ENCODE measurements at places on chromosomes 1 and 21. TPM values are rescaled to one million over a fixed set of nuclear protein-coding genes. Genes with fewer than 3 reads are reported as not detected.

C1QC gene
- total RNA-seq: 368 TPM

DNA sequence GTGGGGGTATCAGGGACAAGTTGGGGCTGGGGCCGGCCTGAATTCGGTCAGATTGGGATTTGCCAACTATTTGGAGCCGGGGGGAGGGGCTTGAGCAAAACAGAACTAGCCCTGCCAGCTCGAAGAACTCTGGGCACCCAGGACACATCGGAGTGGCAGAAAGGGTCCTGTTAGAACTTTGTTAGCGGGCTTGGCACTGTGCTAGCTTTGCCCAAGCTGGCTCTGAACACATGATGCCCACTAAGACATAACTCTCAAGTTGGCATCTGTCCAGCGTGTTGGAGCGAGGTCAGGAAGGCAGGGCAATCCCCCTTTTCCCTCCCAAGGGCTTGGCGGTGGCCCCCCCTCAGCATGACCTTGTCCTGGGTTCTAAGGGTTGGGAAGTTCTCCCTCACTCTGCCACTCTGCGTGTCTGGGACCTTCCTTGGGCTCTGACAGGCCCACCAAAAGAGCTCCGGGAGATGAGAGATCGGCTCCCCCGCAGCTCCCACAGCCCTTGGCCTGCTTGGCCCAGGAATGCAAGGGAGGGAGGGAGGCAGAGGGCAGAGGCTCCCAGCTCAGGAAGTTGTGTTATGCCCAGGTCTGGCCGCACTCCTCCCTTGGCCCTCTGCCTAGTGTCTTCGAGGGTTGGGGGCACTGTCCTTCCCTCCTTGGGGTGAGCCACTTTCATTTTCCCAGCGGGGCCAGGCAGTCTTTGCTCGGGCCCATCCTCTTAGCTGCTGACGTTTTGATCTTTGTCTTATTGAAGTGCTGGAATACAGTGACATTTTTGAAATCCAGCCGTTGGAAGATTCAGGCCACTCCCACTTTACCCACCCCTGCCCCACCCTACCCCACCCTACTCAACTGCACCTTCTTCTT is 1.2 kb downstream of the LMNA start:
- peak overlapping the region; percentile 98 for H3K27ac ChIP-seq
- H3K27me3 ChIP-seq: no peaks in the 10 kb centered on the region
- H3K4me3 ChIP-seq: peak overlapping the region; percentile 82
- peaks cover 55% of the 10 kb centered on the region for H3K4me1 ChIP-seq
- peaks cover 9% of the 10 kb centered on the region for H3K36me3 ChIP-seq
- DNase-seq: peak; percentile 57

CCT3 gene
- total RNA-seq: 102 TPM

RNU1-1 gene
- total RNA-seq: 4,080 TPM

DNA sequence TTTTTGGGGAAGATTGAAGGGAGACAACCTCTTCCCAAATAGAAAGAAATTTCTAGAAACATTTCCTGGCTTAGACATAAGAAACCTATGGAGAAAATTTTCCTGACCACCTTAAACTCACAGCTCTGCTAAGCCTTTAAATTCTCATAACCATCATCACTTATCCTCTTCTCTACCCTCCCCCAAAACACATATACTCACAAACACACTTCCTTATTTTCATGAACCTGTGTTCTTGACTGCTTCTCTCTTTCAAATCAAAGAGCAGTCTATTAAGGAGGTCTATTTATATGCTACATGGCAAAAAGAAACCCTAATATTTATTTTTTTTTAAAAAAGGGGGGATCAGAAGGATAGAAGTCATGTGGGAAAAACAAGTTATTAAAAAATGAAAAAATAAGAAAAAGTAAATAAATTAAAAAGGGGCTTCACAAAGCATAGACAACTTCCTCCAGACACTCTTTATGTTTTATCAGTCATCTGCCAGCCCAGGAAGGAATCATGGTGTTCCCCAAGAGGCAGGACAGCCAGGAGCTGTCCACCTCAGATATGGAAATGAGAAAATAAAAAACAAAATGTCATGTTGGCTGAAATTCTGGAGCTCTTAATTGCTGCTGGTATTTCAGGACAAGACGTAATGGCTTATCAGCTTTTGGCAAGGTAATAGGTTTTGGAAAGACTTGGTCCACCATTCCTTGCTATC is 12.8 kb upstream of the RGS2 start:
- DNase-seq: no peak
- no peaks in the 10 kb centered on the region for H3K27me3 ChIP-seq
- no peaks in the 10 kb centered on the region for H3K4me1 ChIP-seq
- no peaks in the 10 kb centered on the region for H3K36me3 ChIP-seq
- H3K4me3 ChIP-seq: no peak overlapping the region

SLC30A10 gene
- total RNA-seq: not detected

- H3K27me3 ChIP-seq: no peaks in the 10 kb centered on the region
- no peak overlapping the region for H3K4me3 ChIP-seq
- H3K27ac ChIP-seq: peak overlapping the region; percentile 73
- no peaks in the 10 kb centered on the region for H3K36me3 ChIP-seq
- peaks cover 17% of the 10 kb centered on the region for H3K4me1 ChIP-seq
- no peak for DNase-seq
Measured at GRCh38 chr1:168920456-168921094, 185.9 kb upstream of the ATP1B1 start.

DNA sequence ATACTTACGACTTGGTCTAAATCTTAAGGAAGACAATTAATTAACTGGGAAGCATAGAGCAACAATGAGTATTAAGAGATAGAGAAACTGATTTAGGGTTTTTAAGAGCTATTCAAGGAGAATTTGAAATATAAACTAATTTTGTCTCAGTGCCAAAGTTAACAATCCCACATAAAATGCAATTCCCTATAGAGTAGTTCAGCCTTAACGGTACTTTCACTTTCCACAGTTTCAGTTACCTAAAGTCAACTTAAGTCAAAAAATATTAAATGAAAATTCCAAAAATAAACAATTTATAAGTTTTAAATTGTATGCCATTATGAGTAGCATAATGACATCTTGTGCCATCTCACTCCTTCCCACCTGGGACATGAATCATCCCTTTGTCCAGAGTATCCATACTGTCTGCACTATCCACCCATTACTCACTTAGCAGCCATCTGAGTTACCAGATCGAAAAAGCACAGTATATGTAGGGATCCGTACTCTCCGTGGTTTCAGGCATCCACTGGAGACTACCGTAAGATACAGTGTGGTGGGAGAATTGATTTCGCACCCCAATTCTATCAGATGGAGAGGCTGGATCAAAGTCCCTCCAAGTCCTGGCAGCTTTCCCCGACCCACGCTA is 4.8 kb upstream of the SARS1 start:
- no peaks in the 10 kb centered on the region for H3K4me1 ChIP-seq
- no peaks in the 10 kb centered on the region for H3K36me3 ChIP-seq
- no peak overlapping the region for H3K27ac ChIP-seq
- no peaks in the 10 kb centered on the region for H3K27me3 ChIP-seq

DNA sequence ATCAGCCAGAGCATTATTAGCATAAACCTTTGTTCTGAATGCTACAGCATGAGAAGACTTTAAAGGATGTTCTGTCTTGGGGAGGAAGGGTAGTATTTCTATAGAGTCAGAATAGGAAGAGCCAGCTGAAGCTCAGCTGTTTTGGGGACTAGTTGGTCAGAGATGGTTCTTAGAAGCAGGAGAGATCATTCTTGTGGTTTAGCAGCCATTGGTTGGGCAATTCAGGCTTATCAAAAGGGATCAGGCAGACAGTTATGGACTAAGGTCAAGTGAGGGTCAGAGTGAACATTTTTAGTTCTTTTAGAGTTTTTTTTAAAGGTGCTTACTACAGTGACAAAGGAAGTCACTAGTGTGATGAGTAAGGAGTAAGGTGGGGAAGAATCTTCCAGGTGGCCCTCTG is 245.5 kb downstream of the RPS6KC1 start:
- no peak for DNase-seq
- H3K4me1 ChIP-seq: no peaks in the 10 kb centered on the region
- H3K36me3 ChIP-seq: no peaks in the 10 kb centered on the region

SMCP gene
- not detected for total RNA-seq

KIF2C gene
- 2.6 TPM for total RNA-seq

- H3K4me3 ChIP-seq: no peak overlapping the region
- no peaks in the 10 kb centered on the region for H3K36me3 ChIP-seq
- no peak overlapping the region for H3K27ac ChIP-seq
- no peaks in the 10 kb centered on the region for H3K4me1 ChIP-seq
- no peak for DNase-seq
- H3K27me3 ChIP-seq: no peaks in the 10 kb centered on the region
Measured at GRCh38 chr1:62307895-62308492, 11.2 kb downstream of the KANK4 start.

DNA sequence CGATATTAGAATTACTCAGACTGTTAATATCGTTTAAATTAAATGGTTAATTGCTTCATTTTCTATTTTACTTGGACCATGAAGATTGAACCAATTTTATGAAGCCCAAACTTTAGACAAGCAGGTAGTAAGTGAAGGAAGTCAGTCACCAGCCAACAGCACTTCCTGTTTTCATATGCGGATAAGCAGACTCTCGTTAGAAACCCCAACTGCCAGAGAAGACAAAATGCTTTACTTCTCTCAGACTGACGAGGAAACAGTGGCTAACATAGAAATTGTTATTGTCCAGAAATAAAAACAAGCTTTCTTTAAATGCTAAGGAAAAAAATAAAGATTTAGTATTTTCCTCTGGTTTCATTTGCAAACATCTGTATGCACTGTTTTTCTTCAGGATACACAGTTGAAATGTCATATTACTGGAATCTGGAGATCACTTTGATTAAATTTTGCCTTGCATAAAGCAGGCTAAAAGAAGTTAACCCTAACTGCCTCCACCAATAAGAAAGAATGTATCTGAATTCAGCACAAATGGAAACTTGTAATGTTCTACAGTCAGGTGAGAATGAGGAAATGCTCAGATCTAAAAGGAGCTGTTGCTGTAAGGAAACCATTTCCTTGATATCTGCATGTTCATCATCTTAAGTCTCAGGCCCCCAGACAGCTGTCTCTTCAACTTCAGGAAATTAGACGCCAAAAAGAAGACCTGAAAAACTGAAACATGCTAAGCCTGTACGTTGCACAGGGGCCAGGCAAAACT is 129.8 kb upstream of the SAMSN1 start:
- peak; percentile 48 for DNase-seq
- H3K27ac ChIP-seq: peak overlapping the region; percentile 4

DNA sequence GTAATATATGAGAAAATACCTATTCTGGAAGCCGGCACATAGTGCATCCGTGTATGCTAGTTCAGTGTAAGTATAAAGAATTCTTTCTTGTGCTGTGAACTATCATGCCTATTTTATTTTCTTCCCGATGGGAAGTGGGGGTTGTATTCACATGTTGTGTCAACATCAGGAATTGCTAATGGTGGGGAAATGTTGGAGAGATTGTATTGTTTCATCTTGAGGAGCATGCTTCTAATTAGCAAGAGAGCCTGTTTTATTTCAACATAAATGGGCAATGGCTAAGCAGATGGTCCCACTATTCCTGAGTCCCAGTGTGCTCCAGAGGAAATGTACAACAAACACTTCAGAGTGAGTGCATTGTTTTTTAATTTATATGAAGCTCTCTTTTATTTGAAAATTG is 485.2 kb downstream of the PLPP3 start:
- H3K36me3 ChIP-seq: no peaks in the 10 kb centered on the region
- no peaks in the 10 kb centered on the region for H3K4me1 ChIP-seq
- H3K27me3 ChIP-seq: no peaks in the 10 kb centered on the region
- H3K27ac ChIP-seq: no peak overlapping the region
- no peak overlapping the region for H3K4me3 ChIP-seq

- H3K4me1 ChIP-seq: no peaks in the 10 kb centered on the region
- DNase-seq: no peak
- H3K27ac ChIP-seq: no peak overlapping the region
- H3K4me3 ChIP-seq: no peak overlapping the region
- no peaks in the 10 kb centered on the region for H3K27me3 ChIP-seq
Measured at GRCh38 chr21:24179110-24179509, 1428.2 kb downstream of the MRPL39 start.

DNA sequence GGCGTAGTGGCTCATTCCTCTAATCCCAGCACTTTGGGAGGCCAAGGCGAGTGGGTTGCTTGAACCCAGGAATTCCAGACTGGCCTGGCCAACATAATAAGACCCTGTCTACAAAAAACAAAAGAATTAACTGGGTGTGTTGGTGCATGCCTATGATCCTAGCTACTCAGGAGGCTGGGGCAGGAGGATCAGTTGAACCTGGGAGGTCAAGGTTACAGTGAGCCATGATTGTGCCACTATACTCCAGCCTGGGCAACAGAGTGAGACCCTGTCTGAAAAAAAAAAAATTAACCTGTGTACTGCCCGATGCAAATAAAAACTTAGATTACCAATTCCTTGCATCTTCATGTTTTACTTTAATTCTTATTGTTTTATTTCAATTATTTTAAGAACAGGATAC is 193.2 kb downstream of the PATJ start:
- DNase-seq: no peak
- no peaks in the 10 kb centered on the region for H3K36me3 ChIP-seq
- H3K27me3 ChIP-seq: no peaks in the 10 kb centered on the region

- DNase-seq: peak; percentile 98
- peaks cover 12% of the 10 kb centered on the region for H3K4me1 ChIP-seq
- peak within 1 kb of the TSS; percentile 75 for H3K4me3 ChIP-seq
- no peaks in the 10 kb centered on the region for H3K36me3 ChIP-seq
- no peaks in the 10 kb centered on the region for H3K27me3 ChIP-seq
Measured at GRCh38 chr1:39639305-39640130, at the start of gene HEYL. HEYL (minus strand) TSS chr1:39639643; CDS start chr1:39639625, 18 bp downstream.

GRCh38 chr1:182703539-182703938 is 19.2 kb upstream of the RGS8 start:
- H3K4me1 ChIP-seq: no peaks in the 10 kb centered on the region
- no peak overlapping the region for H3K27ac ChIP-seq
- no peaks in the 10 kb centered on the region for H3K27me3 ChIP-seq
- H3K36me3 ChIP-seq: no peaks in the 10 kb centered on the region
- H3K4me3 ChIP-seq: no peak overlapping the region

LEFTY1 gene
- total RNA-seq: 0.47 TPM

ICOSLG gene
- total RNA-seq: 1.8 TPM

DIPK1A gene
- total RNA-seq: 2.8 TPM

MFAP2 gene
- 5.6 TPM for total RNA-seq

KRTAP7-1 gene
- total RNA-seq: not detected

FCRL4 gene
- not detected for total RNA-seq

DNA sequence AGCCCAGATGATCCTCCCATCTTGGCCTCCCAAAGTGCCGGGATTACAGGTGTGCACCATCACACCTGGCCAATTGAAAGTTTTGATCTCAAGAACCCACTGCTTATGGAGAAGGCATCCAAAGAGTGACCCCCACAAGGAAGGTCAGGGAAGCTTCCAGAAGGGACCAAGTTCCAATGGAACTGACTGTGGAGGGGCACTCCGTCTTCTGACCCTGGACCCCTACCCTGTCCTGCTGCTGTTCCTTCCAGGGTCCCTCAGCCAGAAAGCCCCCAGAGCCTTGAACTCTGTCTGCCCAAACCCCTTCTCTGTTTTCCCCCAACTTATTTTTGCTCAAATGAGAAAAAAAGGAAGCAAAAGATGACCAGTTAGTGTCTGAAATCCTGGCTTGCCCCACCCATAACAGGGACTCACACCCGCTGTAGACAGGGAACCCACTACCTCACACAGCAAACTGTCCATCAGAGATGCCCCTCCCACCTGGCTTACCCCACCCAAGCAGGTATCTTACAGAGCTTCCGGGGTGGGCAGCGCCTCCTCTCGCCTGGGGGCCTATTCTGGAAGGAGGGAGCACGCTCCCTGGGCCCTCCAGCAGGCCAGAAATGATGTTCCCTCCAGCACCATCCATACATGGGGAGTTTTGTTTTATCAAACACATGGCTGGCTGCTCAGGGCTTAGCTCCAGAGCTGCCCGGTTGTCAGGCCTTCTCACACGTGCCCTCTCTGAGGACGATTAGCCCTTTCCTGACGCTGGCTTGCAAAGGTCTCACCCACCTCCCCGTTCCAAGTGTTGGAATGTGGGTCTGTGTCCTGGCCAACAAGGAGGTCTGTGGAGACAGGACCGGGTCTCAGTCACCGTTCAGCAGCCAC is 3.1 kb upstream of the WNT3A start:
- H3K36me3 ChIP-seq: no peaks in the 10 kb centered on the region
- no peak overlapping the region for H3K4me3 ChIP-seq
- peaks cover 12% of the 10 kb centered on the region for H3K4me1 ChIP-seq
- DNase-seq: no peak
- H3K27me3 ChIP-seq: no peaks in the 10 kb centered on the region
